ENCODE measurements at places on chromosomes 4 and X.

DNA sequence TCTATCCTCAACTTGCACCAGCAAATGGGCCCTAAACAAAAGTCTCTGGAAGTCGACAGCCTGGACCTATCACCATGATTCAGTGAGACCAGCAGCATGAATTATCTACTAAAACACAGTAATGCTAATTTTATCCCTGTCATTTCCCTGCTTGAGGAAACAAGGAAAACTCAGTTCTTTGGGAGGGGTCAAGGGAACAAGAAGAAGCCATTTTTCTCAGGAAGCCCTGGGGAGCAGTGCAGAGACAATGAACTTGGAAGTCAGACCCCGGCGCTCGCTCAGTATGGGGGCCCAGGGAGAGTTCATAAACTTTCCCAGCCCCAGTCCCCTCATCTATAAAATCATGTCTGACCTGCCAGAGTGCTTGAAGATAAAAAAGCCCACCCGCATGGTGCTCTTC, 50.4 kb downstream of the DCTD start:
- no peak for DNase-seq

DNA sequence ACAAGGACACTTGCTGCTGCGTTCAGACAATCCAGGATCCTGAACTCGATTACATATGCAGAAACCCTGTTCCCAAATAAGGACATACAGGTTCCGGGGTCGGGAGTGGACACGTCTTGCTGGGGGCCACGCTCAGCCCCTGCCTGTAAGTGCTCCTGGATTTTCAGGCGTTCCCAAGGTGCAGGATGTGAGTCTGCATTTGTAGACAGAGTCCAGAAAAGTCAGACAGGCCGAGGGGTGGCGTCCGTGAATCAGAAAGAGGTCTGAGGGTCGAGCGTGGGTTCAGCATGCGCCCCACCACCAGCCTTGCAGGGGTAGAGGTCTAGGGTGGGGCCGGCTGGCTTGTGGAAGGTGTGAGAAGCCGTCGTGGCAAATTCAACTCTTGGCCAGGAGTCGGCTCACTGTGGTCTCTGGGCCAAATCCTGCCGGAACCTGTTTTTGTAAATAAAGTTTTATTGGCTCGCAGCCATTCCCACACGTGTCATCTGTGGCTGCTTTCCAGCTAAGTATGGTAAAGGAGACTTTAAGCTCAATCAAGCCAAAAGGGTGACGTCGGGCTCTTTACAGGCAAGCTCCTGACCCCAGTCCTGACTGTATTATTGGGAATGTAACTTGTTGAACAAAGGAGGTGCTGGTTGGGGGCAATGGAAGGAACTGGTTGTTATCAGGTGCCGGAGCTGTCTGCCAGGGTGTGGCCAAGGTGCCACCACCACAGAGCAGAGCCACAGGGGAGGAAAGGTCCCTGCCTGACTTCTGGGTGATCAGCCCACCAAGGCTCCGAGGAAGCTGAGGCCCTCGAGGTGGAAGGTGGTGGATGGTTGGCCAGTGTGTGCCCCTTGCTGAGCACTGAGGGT, 7.4 kb downstream of the DOK7 start:
- no peak for DNase-seq

GRCh38 chr4:56310401-56311125, 76.7 kb downstream of the AASDH start:
- DNase-seq, result no peak

GRCh38 chrX:19679787-19680186, 164.5 kb upstream of the MAP3K15 start:
- DNase-seq, result no peak

- no peak for DNase-seq
Measured at GRCh38 chr4:7341491-7342222, 93.1 kb downstream of the PSAPL1 start.

GRCh38 chrX:129759576-129760061, 20.1 kb upstream of the SASH3 start:
- no peak for DNase-seq

DNA sequence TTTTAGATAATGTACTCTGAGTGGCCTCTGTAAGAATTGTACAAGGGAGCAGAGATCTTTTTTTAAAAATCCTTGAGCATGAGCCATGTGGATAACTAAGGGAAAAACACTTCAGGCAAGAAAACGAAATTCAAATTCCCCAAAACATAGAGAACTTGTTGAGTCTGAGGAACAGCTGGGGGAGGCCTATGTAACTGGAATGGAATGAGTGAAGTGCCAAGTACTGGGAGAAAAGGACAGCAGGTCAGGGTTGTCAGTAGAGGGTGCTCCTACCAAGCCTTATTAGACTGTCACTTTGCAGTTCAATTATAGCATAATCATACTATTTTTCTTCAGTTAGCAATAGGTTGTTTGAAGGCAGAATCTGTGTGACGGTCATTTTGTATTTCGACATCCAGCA, 135.1 kb downstream of the ARHGAP6 start:
- DNase-seq, result no peak

- DNase-seq, result no peak
Measured at GRCh38 chr4:45621971-45622370, 501.9 kb downstream of the GABRG1 start.

DNA sequence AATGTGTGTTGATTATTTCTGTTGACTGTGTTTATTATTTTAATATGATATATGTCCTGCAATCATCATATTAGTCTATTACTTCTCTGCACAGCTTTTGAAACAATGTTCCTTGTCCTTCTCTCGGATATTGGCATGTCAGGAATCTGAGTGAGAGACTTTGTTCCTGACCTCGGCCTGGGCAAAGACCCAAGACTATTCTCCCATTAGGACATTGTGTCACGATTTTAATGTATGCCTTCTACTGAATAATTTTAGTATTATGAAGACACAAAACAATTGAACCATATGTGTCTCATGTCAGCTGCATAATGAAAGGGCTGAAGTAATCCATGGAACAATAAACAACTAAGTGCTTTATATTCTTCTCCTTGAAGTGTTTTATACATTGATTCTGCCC, 580.8 kb upstream of the TENM3 start:
- no peak for DNase-seq

- DNase-seq, result no peak
Measured at GRCh38 chrX:71604141-71604540, 14.2 kb downstream of the CXCR3 start.

- DNase-seq, result no peak
Measured at GRCh38 chrX:108362026-108362425, 76.2 kb downstream of the COL4A6 start.

DNA sequence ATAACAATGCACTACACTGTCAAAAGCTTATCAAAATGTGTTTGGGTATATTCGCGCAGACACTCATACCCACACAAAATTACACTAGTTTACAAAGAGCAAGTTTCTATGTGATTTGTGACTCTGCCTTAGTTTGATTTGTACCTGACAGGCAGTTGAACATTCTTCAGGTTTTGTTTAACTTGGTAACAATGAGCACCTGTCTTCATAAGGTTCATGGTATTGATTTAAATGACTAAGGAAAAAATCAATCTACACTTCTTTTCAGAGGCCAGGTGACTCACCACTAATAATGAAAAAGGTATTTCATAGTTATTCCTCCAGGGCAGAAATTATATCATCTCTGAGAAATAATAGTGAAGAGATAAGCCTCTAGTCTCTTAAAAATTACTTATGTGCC, 1114.6 kb upstream of the AGA start:
- no peak for DNase-seq

- no peak for DNase-seq
Measured at GRCh38 chrX:18698737-18699650, 8.5 kb upstream of the PPEF1 start.

DNA sequence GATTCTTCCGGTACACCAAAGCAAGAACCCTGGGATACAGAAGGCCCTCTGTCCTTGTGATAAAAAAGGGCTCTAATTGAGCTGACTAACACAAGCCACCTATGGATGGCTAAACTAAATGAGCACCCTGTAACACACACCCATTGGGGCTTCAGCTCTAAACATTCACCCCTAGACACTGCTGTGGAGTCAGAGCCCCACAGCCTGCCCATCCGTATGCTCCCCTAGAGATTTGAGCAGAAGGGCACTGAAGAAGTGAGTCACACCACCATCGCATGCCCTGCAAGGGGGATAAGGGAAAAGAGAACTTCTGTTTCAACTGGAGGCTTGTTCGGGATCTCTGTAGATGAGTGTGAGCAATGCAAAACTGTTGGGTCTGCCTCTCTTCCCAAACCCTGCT, 545.2 kb downstream of the KCTD8 start:
- DNase-seq, result no peak

DNA sequence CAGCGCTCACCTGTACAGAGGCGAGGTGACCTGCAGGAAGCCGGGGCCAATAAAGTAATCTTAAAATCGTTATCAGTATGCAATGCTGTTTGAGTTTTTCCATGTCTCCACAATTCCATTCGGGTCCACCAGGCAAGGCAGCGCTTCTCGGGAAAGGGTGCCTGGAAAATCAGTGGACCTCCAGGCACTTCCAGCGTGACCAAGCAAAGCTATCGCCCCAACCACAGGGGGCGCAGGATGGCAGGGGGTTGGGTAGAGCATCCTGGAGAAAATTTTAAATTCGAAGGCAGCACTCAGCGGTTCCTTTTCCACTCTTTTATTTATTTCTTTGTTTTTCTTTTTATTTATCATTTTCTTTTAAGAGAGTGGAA, 5.4 kb upstream of the SOX3 start:
- no peak for DNase-seq

DNA sequence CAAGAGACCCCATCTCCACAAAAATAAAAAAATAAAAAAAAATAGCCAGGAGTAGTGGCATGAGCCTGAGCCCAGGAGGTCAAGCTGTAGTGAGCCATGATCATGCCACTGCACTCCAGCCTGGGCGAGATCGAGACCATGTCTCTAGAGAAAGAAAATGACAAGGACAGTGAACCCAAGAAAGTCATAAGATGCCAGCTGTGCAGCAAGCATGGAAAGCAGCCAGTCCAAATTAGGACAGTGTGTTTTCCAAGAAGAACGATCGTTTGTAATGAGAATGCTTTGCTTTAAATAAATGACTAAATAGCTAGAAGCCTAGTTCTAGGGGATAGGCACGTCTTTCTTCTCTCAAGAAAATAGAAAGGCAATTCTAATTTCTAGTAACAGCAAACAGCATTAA, 58.4 kb upstream of the MSANTD1 start:
- no peak for DNase-seq

GRCh38 chrX:150092549-150092948, 154.3 kb upstream of the EOLA2 start:
- DNase-seq, result no peak

GRCh38 chr4:75841641-75842520, 60.4 kb downstream of the PPEF2 start:
- DNase-seq, result no peak

DNA sequence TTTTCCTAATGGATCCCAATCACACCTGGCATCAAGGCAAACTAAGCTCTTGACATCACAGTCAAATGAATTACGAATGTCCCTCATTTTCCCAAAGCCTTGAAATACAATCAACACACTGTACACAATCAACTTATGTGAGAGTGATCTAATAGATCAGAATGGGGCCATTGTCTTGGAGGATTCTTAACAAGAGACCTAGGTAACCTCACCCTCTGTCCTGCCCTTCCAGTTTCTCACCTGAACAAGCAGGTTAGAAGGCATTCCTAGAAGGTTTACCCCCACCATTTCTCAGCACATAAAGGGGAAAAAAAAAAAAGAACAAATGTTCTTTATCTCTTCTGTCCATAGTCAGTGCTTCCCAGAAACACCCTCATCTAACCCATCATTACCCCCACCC, 6.3 kb downstream of the SLC39A8 start:
- DNase-seq, result no peak

- no peak for DNase-seq
Measured at GRCh38 chr4:169927280-169927679, 98.9 kb downstream of the MFAP3L start.

GRCh38 chrX:149916745-149917392, 12.5 kb upstream of the HSFX4 start:
- no peak for DNase-seq

DNA sequence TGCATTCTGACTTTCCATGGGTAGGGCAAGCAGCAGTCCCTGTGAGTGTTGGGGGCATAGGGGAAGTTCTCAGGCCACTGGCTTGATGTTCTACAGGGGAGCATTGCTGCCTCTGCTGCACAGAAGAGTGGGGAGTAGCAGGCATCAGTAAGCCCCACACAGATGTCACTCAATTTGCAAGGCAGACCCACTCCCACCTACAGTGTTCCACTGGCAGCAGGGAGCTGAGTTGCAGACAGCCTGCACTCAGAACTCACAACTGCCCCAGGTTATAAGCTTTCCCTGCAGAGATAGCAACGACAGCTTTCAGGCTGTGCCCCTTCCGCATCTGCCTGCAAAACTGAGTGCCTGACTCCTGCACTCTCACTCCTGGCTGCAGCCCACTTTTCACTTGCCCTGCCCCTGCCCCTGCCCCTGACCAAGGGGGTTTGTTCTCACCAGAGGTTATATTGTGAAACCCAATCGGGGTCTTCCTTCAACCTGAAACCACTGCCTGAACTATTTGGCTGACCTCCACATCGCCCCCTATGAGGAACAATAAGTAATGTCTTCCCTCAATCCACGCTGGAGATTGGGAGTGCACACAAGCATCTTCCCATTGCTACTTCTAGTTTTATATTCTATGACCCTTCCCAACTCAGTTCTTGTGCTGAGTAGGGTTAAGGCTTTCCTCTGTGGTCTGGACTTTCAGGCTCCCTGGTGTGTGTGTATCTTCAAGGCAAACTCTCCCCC, 227.4 kb upstream of the CXorf51B start:
- no peak for DNase-seq

DNA sequence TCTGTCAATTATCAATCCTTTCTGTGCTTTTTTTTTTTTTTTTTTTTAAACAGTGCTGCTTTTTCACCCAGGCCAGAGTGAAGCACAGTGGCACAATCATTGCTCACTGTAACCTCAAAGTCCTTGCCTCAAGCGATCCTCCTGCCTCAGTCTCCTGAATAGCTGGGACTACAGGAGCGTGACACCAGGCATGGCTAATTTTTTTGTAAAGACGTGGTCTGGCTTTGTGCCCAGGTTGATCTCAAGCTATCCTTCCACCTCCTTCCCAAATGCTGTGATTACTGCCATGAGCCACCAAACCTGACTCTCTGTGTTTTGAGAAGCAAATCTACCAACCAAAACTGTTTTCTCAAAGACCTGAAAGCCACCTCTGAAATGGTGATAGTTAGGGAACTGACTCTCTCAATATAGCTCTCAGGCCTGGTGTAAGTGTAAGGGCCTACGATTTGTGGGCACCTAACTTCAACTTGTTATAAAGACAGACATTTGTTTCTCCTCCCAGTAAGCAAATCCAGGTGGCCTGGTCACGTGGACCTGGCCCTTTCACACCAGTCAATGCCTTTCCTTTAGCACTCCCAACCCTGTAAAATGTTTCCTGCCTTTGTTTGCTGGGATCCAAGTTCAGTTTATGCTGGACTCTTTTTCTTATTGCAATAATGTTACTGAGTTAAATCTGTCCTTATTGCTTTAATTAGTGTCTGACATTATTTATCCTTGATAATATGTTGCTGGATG, 2015.9 kb downstream of the PCDH7 start:
- DNase-seq, result peak; percentile 79

DNA sequence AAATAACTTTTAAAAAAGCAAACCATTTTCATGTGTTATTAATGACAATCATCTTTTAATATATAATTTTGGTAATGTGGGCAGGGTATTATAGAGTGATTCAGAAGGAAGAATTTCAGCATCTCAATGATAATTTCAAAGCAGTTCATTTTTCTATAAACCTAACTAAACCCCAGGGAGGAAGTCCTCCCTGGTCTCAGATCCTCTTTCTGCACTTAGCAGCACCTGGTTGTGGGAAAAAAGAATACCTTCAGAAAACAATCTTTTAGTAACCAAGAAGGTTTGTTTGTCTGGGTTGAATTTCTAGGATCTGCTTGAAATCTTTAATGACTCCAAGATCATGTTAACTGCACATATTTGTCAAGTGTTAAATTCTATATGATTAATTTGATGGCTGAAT, 29.9 kb downstream of the DKK2 start:
- no peak for DNase-seq
